ENCODE measurements at places on chromosomes 1 and 21.
A peak's percentile ranks its signal among the peaks of the same experiment; 100 is the strongest.

GRCh38 chr1:33392639-33393038, 38.3 kb downstream of the PHC2 start:
- DNase-seq = no peak

DNA sequence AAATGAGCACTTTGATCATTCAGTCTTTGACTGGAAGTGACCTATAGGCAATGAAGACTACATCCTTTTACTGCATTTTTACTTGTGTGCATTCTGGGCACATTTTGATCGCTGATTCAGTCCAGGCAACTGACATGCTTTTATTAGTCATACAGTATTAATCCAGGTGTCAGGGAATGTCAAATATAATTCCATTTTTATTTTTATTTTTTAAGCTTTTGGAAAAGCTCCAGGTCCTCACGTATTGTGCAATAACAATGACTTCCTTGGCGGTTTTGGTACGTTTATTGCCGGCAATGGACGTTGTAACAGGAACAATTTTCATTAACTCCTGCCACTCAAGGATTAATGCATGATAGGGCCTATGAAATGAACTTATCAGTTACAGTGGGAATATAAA, 302.6 kb upstream of the PTBP2 start:
- no peak for DNase-seq

DNA sequence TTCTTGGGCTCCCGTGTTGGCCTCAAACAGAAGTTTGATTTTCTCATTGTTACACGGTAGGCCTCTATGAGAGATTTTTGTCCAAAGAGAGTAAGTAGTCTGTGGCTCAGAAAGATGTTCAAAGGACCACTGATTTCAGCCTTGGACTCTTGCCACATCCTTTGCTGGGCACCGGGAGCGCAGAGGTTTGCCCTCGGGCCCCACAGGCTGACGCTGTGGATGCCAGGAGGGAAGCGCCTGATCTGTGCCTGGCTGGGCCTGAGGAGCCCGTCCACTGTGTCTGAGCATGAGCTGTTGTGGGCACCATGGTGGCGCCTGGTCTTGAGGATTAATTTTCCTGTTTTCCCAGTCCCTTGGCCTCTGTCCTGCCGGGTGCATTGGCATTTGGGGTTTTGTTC, 52.3 kb downstream of the PCNT start:
- no peak for DNase-seq

DNA sequence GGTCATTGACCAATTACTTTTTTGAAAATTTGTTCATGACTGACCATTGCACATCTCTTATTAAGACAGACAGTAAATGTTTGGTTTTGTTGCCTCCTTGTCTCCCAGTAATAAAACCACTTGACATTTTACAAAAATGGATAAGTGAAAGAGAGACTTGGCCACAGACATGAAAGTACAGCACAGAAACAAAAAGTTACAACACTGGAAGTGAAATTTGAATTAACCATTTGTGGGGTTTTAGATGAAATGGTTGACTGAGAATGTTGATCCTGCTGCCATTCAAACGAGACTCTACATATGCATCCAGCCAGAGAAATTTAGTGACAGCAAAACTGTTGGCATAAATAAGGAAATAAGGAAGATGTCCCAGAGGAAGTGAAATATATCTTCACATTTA, 79.3 kb upstream of the B3GALT2 start:
- no peak for DNase-seq

DNA sequence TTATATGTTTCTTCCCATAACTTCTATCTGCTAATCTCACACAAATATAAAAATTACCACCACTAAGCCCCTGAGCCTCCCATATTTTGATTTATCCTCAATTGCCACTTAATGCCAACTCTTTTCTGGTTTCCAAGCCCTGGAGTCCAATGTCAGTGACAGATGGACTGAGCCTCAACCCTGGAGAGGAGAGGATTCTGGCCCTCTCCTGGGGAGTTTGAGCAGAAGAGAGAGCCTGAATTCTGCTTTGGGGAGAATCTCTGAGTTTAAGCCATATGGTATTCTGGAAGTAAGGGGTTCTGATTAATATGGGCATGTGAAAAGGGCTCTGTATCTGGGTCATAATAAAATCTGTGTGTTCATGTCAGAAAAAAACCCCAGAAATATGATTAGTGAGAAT, 8.5 kb downstream of the CADM3 start:
- no peak for DNase-seq

GRCh38 chr1:110174961-110175360, 24.7 kb downstream of the SLC6A17 start:
- no peak for DNase-seq

GRCh38 chr21:22728091-22728490, 1729.9 kb downstream of the NCAM2 start:
- no peak for DNase-seq

GRCh38 chr1:46642115-46642680, 25.6 kb upstream of the MOB3C start:
- no peak for DNase-seq

- DNase-seq = peak; percentile 31
Measured at GRCh38 chr1:225480825-225481434, 53.1 kb upstream of the LBR start.

DNA sequence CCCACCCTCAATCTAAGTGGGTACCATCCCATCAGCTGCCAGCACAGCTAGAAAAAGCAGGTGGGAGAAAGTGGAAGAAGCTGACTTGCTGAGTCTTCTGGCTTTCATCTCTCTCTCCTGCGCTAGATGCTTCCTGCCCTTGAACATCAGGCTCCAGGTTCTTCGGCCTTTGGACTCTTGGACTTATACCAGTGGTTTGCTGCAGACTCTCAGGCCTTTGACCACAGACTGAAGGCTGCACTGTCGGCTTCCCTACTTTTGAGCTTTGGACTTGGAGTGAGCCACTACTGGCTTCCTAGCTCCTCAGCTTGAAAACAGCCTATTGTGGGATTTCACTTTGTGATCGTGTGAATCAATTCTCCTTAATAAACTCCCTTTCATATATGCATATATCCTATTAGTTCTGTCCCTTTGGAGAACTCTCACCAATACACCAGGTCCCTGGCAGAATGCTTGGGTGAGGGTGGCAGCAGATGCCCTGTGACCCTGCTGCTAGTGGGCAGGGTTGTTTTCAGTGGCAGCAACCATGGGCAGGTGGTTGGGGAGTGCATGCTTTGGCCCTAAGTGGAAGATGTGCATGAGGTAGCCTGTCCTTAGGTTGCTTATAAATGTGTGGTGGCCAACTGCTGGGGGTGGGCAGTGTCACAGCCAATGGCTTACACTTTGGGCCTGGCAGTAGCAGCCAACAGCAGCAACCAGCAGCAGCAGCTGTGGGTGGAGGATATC, 10.8 kb upstream of the ADAM30 start:
- DNase-seq = no peak

- DNase-seq = peak; percentile 22
Measured at GRCh38 chr1:224644553-224645154, 28.5 kb downstream of the CNIH3 start.

DNA sequence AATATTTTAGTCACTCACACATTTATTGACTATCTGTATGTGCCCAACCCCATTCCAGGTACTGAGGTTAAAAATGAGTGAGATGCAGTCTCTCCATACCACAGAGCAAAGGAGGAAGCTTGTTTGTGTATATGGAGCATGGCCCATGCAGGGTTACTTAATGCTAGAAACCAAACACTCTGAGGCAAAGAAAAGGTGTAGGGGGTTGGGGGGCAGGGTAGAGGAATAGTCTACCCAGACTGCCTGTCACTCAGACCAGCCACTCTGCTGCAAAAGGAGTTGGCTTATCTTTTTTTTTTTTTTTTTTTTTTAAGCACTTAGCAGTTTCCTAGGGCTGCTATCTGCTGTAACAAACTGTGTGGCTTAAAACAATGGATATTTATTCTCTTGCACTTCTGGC, 19.8 kb downstream of the PGM1 start:
- DNase-seq = no peak

GRCh38 chr1:11746092-11746491, 10.2 kb downstream of the AGTRAP start:
- no peak for DNase-seq

DNA sequence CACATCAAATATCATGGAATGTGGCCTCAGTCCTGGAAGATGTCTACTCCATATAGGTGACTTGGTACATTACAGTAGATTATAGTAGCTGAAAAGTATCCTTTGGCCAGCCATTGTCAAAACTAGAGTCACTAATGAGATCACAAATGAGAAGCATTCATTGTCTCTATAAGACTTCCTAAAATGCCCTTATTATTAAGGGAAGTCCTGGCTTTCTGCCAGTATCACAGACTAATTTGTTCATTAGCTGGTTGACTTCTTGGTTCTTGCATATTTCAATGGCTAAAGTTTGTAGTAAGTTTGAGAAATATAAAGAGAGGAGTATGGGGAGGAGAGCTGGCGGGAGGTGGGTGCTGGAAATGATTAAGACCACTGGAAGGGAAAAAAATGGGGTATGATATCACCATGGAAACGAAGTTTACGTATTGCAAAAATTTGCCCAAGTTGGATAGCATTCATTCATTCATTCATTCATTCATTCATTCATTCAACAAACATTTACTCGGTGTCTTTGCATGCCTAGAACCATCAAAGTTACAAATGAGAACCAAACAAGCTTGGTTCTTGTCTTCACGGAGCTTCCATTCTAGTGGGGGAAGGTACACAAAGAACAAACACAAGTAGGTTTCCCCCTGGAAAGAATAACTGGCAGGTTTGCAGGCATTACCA, 11.7 kb upstream of the B3GALNT2 start:
- DNase-seq = no peak

All from GDM1 (cell line).